Activated naive CD4-positive, alpha-beta T cell treated with anti-CD3 and anti-CD28 coated beads, Interleukin-2, amount 50 U/mL, for 72 hours (primary cell): ENCODE measurements at places on chromosomes 3 and 15. TPM values are rescaled to one million over a fixed set of nuclear protein-coding genes. Genes with fewer than 3 reads are reported as not detected.
A peak's percentile ranks its signal among the peaks of the same experiment; 100 is the strongest.

Gene AGBL1
- not detected for total RNA-seq

Gene HDGFL3
- 10.9 TPM for total RNA-seq

Gene SCG3
- not detected for total RNA-seq

Gene LSAMP
- total RNA-seq, result not detected

DNA sequence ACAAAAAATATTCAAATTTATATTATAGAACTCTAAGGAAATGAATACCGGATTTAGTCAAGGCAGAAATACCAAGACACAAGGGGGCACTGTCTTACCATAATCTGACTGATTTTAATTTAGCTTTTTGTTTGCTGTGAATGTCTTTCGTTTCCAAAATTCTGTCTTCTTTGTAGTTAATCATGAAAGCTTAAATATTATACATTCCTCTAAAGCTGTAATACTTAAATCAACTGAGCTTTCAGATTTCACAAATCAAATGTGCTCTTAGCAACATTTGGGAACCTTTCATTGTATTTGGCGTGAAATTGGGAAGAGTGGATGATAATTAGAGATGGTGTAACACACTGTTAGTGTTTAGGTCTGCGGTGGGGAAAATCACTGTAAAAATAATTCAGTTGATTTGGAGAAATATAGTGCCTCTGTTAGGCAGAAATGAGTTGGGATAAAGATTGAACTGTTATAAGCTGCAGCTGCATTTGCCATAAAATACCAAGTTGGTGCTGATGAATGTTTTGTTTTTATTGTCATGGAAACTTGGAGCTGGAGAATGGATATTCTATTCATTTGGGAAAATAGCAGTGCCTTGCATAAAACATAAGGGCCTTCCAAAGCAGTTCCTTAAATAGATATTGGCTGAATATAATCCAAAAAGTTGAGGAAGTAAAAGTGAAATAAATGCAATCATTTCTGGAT lies 228.2 kb downstream of the TCF12 start:
- DNase-seq, result no peak

- DNase-seq, result no peak
Observed at GRCh38 chr3:141243271-141243707, 11.7 kb downstream of the PXYLP1 start.

- DNase-seq, result no peak
Observed at GRCh38 chr3:193885832-193886231, 250.1 kb upstream of the HES1 start.

GRCh38 chr3:25493246-25493645 lies 65.2 kb downstream of the RARB start:
- no peak for DNase-seq

DNA sequence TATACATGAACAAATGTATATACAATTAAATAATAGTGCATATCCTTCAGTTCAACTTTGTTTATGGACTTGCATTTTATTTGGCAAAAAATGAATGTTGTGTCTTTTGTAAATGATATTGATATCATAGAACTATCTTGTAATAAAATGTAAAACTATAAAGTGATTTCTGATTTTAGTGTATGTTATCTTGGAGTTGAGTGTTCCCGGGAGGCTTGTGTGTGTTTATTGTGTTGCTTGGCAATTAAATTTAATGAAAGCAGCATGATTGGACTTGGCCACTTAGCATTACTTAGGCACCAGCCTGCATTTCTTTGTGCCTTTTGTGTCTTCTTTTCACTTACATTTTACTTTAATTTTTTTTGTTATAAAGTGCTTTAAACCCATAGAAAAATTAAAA lies 10.6 kb downstream of the ARHGEF26 start:
- no peak for DNase-seq

- no peak for DNase-seq
Observed at GRCh38 chr15:69862540-69862939, 235.2 kb downstream of the TLE3 start.

DNA sequence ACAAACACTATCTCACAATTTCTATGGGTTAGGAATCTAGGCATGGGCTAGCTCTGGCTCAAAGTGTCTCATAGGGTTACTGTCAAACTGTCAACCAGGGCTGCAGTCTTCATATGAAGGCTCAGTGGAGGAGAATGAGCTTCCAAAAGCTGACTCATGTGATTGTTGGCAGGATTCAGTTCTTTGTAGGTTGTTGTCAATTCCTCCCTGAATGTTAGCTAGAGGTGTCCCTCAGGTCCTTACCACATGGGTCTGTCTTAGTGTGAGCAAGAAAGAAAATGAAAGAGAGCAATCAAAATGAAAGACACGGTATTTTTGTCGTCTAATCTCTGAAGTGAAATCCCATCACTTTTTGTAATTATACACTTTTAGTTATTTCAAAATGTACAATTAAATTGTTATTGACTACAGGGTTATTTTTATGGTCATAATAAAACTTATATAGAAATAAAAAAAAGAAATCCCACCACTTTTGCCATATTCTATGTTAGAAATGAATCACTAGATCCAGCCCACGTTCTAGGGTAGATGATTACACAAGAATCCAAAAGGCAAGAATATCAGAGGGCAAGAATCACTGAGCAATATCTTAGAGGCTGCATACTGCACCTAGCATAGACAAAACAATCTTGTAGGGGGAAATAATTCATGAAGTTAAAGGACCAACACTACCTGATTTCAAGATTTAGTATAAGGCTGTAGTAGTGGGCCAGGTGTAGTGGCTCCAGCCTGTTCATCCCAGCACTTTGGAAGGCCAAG lies 8.4 kb downstream of the ACSBG1 start:
- no peak for DNase-seq

DNA sequence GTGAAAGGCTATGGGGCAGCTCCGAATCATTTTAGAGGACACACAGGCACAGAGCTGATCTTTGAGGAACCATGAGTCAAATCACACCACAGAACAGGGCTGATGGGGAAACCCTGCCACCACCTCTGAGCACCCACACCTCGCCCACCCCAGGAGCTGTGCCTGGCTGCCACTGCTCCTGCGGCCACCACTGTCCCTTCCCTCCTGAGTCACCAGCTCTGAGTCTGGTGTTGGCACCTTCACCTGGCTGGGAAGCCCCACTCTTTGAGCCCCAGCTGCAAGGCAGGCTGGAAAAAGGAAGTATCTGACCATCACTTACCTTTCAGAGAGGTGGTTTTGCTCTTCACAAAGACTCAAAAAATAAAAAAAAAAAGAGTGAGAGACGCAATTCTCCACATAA lies 63.6 kb upstream of the MEF2A start:
- DNase-seq, result no peak

GRCh38 chr3:126133606-126134005 lies 46.8 kb downstream of the ALDH1L1 start:
- DNase-seq, result peak; percentile 43

DNA sequence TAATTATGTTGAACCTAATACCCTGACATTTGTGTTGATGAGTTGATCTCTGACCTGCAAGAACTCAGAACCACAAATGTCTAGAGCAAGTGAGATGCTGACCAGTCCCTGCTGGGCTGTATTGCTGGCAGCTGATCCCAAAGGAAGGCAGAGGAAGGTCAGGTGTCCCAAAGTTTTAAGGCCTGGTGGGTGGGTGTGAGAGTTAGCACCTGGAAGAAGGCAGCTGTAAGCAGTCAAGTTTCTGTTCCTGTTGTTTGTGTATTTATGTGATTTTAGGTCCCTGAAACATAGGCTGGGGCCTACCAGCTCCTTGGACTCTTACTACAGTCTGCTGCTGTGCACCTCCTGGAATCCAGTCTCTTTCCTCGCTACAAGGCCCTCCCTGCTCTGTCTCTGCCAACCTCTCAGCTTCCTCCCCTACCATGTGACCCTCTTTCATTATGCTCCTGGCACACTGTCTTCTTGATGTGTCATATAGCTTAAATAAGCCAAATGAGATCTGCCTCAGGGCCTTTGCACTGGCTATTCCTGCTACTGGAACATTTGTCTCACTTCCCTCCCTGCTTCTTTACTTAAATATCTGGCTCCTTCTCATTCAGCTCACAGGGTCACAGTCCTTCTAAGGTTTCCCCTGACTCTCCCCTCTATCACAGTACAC lies 31.0 kb upstream of the ATOSA start:
- DNase-seq, result no peak

DNA sequence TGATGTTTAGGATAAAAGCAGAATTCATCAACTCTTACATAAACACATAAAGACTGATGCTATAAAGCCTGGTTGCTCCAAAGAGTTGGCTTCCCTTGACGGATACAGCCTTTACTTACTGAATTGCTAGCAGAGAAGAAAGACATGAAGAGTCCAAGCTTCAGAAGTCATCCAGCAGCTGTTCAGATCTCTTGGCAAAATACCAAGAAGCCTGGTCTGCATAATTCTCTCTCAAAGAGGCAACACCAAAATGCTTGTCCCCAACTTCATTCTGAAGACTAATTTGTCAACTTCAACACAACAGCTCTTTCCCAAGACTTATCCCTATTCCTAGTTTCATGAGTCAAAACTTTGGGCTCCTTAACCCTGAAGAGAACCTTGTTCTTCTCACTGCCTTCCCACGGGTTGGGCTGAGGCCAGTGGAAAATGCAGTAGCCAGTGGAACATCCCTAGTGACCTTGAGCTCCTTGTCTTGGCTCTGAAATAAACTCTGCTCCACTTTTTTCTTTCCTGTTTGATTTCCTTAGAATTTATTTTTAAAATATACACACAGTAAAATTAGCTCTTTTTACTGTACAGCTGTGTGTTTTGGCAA lies 119.2 kb upstream of the THBS1 start:
- DNase-seq, result no peak

GRCh38 chr3:122427857-122428471 lies 12.1 kb upstream of the WDR5B start:
- no peak for DNase-seq

DNA sequence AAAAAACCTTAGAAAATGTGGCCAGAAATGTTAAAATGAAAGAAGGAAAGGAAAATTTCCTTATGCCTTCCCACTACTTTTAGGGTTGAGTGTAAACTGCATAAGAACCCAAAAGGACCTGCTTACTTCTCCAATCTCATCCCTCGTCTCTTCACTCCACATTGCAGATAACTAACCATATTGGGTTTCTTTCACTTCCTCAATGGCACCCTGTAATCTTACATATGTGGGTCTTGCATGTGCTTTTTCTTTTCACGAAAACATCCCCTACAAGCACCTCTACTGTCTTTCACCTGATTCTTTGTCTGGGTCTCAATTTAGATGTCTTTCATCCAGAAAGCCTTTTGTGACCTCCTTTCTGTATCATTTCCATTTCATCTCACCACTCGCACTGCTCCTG lies 23.1 kb downstream of the EOMES start:
- DNase-seq, result no peak
